ENCODE measurements at places on chromosomes 2 and 18. TPM values are rescaled to one million over a fixed set of nuclear protein-coding genes. Genes with fewer than 3 reads are reported as not detected.

DNA sequence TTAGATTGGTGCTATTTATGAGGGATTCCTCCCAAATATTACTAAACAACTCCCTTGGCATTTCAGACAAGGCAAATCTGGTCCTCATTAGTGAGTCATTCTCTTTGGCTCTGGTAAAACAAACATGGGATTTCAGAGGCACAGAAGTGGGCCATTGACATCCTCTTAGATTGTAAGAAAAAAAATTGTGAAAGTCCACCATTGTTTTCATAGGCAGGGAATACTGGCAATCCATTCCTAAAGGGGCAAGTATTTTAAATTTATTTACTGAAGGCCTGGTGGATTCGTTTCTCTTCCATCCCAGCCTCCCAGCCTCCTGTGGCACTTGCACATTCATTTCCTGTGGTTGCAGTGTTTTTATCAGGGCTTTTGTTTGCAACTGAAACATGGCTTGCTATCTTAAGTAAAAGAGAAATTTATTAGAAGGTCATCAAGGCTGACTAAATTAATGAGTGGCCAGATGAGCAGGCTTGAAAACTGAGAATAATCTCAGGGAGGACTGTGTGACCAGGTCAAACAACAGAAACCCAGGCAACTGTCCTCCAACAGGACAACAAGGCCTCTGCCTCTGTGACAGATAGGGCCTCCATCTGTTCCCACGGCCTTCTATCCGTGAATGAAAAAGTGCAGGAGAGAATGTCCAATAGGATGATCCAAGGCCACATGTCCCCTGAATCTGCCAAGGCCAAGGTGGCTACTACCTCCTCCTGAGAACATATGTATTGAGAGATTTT, 23.1 kb upstream of the TNFAIP6 start:
- DNase-seq = no peak

DNA sequence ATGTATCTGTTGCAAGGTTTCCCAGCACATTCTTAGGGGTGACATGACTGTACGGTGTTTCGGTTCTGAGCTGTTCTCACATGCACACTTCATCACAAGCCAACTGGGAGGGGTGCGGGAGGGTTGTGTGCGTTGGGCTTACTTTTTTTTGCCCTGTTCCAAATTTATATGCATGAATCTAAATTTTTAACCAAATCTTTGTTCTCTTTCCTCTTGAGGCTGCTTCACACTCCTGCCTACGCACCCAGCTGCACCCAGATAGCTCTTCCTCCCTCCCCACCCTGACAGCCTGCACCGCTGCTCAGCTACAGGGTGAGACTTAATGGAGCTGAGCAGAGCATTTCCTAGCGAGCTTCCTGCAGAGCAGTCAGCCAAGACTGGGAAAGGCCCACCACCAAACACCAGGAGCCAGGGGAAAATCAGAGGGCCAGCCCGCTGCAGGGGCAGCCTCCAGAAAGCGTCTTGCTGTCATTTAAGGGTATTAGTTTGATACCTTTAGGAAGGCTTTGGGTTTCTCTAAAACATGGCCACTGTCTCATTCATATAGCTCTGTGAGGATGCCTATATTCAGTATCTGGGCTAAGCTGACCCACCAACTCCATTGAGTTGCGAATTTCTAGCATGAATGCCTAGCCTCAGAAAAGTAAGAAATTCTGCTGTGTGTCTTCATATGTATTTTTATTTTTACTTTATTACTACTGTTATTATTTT, 84.5 kb downstream of the POU3F3 start:
- DNase-seq = no peak

TMEM163 gene
- not detected for total RNA-seq

GRCh38 chr18:75133721-75134610, 75.0 kb downstream of the PTGR3 start:
- no peak for DNase-seq

SERPINB11 gene
- not detected for total RNA-seq

SPC25 gene
- 24.1 TPM for total RNA-seq

ODC1 gene
- 565 TPM for total RNA-seq

DNA sequence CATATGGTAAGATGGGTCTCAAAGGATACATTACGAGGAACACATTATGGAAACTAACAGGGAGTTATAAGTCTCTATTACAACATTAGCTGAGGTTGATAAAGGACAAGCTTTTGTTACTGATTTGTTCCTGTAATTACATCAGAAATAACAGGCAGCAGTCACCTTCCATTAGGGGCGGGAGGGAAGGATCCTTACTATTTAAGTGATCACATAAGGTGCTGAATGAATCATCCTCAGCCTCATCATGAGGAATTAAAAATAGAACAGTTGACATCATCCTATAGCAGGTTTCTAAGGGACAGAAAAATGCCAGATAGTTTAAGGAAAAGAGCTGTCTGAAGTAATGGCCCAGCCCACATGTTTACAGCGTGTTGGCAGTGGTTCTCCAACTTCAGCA, 86.9 kb upstream of the MGAT5 start:
- DNase-seq = no peak

UGT1A5 gene
- total RNA-seq = not detected

SERPINB3 gene
- total RNA-seq = not detected

DNA sequence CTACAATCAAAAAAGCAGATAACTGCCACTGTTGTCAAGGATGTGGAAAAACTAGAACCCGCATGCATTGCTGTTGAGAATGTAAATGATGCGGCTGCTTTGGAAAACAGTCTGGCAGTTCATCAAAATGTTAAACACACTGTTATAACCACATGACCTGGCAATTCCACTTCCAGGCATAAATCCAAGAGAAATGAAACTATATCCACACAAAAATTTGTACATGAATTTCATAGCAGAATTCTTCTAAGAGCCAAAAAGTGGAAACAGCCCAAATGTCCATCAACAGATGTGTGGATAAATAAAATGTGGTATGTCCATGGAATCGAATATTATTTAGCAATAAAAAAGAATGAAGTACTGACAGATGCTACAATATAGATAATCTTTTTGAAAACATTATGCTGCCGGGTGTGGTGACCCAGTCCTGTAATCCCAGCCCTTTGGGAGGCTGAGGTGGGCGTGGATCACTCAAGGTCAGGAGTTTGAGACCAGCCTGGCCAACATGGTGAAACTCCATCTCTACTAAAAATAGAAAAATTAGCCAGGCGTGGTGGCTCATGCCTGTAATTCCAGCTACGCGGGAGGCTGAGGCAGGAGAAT, 32.0 kb downstream of the ERCC3 start:
- DNase-seq = no peak

DNA sequence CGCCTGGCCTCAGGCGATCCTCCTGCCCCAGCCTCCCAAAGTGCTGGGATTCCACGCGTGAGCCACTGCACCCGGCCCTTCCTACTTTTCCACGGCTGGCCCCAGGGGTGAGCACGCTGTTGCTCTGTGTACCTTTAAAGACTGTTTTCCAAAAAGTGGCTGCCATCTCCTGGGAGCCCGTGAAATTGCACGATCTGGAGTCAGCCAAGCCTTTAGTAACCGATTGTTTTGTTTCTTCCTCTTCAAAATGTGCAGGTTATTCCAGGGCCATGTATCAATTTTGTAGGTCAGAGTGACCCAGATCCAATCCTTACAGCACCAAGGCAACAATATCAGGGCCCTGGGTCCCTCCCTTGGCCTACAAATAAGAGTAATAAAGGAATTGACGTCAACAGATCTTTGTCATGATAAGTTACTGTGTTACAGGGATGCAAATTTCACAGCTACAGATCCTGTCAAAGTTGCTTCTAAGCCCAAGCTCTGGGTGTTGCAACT, 135.6 kb upstream of the ZNF236 start:
- DNase-seq = no peak

GRCh38 chr2:132583666-132584360, 86.2 kb downstream of the LYPD1 start:
- no peak for DNase-seq

- DNase-seq = no peak
Measured at GRCh38 chr18:42958353-42958752, 157.1 kb downstream of the RIT2 start.

GRP gene
- total RNA-seq = not detected

GRCh38 chr2:45024097-45024496, 14.8 kb upstream of the SIX2 start:
- DNase-seq = no peak

DNA sequence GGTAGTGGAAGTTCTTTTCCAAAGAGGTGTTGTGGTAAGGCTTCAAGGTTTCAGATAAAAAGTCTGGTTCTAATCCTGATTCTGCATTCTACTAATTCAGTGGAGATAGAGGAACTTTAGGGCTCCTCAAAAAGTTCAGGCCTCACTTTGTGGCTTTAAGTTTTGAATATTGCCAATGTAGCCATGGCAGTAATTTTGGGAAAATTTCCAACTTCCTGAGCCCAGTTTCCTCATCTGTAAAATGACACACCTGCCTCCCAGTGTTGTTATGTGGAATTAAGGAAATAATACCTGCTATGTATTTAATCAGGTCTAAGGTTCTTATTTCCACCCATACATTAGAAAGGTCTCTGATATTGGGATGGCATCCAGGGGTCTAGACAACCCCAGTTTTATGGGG, 147.6 kb upstream of the ITGA6 start:
- DNase-seq = no peak

DNA sequence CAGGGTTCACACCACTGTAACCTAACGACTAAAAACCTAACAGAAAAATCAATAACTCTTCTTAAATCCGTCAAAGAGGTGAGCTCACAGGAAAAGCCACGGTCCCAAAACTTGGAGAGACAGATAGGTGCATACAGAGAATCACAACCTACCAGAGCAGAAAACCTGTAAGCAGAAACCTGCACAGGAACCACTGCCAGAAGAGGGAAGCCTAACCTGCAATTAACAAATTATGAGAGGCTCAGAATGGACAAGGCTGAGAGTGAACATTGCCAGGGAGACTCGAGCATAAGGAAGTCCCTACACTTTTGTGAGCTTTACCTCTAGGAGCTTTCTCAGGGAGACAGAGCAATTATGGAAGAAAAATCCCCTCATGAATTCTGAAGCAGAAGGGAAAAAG, 156.2 kb upstream of the NETO1 start:
- no peak for DNase-seq

PLGLB1 gene
- 3.2 TPM for total RNA-seq

DNA sequence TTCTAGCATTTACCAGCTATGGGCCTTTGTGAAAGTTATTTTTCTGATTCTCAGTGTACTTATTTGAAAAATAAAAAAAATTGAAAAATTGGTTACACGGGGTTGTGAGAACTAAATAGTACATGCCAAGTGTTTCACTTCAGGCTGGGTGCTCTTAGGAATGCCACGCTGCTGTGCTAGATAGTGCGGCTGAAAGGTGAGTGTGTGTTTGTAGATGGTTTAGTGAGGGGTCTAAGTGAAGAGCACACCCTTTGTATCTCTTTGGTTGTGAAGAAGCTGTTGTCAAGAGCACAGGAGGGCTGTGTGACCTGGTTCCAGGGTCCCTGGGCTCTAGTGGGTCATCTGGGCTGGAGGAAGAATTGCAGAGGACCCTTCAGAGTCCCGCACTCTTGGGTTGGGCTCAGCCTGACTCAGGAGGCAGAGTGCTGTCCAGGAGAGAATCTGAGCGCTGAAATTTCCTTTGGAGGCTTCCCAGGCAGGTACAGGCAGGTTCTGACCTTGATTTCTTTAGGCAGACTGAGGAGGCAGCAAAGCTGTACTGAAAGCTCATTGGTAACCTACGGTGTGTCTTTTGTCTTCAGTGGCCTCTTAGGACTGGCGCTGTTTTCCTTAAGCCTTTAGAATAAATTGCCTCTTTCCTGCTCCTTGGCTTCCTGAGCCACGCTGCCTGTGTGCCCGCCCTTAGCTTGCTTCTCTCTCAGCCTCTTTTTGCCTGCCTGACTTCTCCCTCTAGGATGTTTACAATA, 44.4 kb downstream of the MAP4K4 start:
- no peak for DNase-seq

IL18RAP gene
- total RNA-seq = 4.1 TPM

DNA sequence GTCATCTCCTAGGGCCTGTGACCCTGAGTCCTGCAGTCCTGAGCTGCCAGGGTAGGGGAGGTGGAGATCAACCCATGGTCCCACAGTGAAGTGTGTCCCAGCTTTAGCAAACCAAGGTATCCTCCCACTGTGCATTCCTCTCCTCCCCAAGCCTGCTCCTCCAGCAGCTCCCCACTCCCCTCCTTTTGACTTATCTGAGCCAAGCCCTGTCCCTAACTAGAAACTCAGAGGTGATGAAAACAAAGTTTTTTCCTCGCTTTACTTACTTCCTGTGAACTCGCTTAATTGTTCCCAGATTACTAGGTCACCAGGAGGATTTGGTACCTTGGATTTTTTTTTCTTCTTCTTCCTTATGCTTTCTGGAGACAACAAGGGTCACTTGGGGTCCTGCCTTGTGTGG, 80.8 kb downstream of the EHD3 start:
- no peak for DNase-seq

GRCh38 chr2:202780514-202781021, 91.0 kb downstream of the ICA1L start:
- no peak for DNase-seq

DNA sequence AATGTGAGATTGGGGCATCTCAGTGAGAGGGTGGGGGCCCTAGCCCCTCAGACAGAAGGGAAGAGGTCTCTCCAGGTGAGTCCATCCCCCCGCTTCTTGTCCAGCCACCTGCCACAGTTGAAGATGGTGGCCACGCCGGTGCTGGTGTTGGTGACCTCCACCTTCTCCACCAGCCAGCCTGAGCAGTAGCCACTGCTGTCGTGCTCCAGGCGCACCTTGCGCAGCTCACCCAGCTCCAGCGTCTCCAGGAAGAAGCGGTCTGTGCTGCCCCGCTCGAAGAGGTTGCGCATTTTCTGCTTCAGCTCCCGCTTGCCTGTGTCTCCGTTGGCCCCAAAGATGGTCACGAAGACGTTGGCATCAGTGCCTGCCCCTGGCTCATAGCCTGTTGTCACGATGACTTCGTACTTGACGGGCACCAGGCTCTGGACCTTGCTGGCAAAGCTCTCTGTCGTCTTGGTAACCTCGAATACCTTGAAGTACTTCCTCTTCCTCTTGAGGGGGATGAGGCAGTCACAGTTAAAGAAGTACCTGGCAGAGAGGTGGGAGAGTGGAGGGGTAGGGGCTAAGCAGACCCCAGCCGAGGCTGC, 179.5 kb downstream of the LOXHD1 start:
- DNase-seq = no peak

AQP12B gene
- not detected for total RNA-seq

- no peak for DNase-seq
Measured at GRCh38 chr2:135986507-135986906, 1.1 kb upstream of the DARS1 start.

GRCh38 chr2:68216454-68217310, 35.6 kb downstream of the PPP3R1 start:
- DNase-seq = no peak

CPO gene
- not detected for total RNA-seq

PDE11A gene
- total RNA-seq = not detected

Measured in CD8-positive, alpha-beta memory T cell (primary cell).